Foreskin keratinocyte (primary cell): ENCODE measurements at places on chromosomes 12 and 14.

DNA sequence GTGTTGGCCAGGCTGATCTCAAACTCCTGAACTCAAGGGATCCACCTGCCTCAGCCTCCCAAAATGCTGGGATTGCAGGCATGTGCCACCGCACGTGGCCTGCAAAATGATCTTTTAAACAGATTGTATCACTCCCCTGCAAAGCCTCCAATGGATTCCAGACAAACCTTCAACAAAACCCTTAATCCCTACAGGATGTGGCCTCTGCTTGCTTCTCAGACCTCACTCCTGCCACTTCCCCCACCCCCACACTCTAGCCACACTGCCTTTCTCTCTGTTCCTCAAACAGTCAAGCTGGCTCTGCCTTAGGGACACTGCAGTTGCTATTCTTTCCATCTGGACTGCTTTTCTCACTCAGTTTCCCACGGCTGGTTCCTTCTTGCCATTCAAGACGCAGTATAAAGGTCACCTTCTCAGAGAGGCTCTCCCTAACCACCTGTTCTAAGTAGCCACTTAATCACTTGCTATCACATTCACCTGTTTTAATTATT is 47.3 kb upstream of the TMED10 start:
- no peak for DNase-seq

GRCh38 chr14:65506801-65507200 is 94.3 kb downstream of the FUT8 start:
- no peak for DNase-seq

GRCh38 chr12:79674629-79675028 is 16.1 kb downstream of the PAWR start:
- DNase-seq, result peak; percentile 90

- DNase-seq, result no peak
Measured at GRCh38 chr12:123265851-123266678, 5.6 kb downstream of the CDK2AP1 start.

DNA sequence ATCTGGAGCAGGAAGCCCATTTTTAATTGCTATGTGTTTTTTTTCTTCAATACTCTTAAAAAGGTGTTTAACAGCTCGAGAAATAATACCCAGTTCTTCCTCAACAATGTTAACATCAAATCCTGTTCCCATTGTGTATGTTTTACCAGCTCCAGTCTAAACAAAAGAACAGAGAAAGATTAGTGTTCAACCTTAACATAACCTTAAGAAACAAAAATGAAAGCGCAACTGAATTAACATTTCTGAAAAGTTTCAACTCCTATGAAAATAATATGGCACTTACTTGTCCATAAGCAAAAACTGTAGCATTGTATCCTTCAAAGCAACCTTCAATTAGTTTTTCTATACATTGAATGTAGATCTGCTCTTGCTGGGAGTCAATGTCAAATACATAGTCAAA is 73.2 kb downstream of the KIF21A start:
- DNase-seq, result no peak

- no peak for DNase-seq
Measured at GRCh38 chr12:28506271-28506670, 316.0 kb downstream of the CCDC91 start.

DNA sequence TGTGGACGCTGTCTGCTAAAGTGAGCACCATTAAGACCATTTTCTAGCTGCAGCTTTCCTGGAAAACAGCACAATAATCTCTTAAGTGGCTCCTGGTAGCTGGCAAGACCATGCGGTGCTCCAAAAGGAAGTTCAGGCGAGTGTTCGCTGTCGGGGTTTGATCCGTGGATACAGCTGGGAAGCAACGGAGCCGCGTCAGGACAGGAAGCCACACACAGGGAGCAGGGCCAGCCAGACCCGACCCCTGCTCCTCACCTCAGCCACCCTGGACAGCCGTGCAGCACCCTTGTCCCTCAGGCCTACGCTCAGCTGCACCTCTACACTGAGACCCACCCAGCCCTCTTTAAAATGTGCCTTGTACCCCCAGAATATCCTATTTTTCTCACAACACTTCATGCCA is 19.4 kb downstream of the ZFYVE21 start:
- no peak for DNase-seq

DNA sequence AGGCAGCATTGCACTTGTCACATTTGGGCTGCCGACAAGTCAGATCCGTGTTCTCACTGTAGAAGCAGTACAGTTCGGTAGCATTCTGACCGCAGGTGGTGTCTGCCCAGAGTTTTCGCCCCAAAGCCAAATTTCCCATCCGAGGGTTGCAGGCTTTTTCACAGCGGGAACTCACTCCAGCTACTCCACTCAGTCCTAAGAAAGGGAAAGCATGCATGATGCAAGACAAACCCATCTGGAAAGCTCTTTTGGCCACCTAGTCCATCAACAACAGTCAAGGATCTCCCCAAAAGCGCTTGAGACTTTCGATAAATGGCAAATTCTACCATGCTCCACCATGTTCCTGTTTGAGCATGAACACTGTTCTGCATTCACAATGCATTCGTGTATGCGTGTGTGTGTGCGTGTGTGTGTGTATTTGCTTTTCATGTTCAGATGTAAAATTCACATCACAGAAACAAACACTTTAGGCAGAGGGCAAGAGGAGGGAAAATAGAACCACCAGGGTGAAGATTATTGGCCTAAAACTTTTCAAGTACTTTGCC is 3.2 kb downstream of the NTN4 start:
- DNase-seq, result no peak

- no peak for DNase-seq
Measured at GRCh38 chr12:4454315-4454860, 8.8 kb upstream of the FGF6 start.

- DNase-seq, result no peak
Measured at GRCh38 chr12:50635857-50636256, 128.0 kb upstream of the ATF1 start.

- DNase-seq, result no peak
Measured at GRCh38 chr12:120614848-120615247, 25.6 kb upstream of the CABP1 start.

DNA sequence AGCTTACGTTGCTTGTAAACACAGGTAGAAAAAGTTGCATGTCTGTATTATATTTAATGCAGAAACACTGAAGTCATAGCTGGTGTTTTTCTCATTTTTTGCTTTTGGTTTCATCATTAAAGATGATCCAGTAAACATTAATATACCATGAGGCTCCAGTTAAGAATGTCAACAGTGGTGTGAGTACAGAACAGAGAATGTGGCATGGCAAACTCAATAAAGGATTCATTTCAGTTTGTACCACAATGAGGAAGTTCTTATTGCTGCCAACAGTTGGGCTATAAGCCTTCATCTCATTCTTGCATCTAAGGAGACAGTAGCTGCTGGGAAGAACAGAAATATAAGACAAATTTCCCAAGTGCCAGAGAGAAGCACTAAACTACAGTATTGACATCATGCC is 72.1 kb upstream of the ST8SIA1 start:
- peak; percentile 48 for DNase-seq

DNA sequence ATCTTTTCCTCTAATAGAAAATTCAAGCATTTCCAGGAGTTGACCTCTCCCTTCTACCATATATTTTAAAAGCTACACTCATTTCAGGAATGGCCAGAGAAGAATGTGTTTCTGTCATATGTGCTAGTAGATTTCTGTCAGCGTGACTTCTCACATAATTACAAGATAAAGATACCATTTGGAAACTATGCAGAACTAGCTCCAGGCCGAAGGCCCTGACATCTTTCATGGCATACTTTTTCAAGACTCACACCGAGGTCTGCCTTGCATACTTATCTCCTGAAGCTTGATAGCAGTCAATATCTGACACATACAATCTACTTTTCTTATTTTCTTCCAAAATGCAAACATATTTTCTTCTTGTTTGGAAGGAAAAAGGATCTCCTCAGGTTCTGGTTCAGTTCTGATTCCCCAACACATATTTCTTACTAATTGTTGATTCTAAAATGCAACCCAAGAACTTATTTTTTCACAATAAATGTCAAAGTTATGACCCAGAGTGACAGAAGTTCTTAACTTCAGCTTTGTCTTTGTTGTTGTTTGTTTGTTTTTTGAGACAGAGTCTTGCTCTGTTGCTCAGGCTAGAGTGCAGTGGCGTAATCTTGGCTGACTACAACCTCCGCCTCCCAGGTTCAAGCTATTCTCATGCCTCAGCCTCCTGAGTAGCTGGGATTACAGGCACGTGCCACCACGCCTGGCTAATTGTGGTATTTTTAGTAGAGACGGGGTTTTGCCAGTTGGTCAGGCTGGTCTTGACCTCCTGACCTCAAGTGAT is 99.5 kb downstream of the NTN4 start:
- DNase-seq, result no peak

- no peak for DNase-seq
Measured at GRCh38 chr14:38204719-38205115, 3.0 kb upstream of the SSTR1 start.

GRCh38 chr14:49218436-49219092 is 367.6 kb downstream of the RPS29 start:
- DNase-seq, result no peak

DNA sequence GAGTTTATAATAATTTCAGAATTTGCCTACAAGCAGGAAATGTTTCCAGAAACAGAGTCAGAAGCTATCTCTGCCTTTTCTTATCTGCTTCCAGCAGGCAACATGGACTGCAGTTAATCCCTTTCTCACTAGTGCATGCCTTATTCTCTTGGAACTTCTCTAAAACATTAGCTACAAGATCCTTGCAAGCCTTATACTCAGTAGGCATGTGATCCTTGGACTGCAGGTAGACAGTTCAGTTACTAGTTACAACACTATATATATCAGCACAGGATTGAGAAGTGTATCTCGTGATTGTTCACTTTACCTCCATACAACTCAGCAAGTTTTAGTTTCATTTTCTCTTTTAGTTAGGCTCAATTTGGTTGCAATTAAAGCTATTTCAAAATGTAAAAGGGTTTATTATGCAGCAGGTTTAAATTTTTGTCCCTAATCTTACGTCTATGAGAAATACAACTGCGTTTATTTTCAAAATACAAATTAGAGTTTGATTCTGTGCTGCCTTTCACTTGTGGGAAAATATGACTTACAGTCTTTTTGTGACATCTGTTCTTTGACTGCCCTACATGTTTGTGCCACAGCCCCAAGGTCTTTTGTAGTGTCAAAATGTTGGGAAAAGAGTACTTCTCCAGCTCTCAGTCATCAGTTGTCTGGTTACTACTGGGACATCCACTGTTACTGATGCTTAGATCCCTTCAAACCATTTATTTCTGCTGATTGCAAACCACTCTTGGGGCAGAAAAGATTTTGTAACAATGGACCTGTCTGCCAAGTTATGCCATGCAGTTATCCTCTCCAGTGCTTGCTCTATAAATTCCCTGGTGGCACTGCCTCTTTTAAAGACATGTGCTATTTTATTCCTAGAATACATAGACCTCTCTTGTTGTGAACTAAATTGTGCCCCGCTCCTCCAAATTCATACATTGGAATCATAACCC is 709.0 kb upstream of the FOXG1 start:
- peak; percentile 11 for DNase-seq

DNA sequence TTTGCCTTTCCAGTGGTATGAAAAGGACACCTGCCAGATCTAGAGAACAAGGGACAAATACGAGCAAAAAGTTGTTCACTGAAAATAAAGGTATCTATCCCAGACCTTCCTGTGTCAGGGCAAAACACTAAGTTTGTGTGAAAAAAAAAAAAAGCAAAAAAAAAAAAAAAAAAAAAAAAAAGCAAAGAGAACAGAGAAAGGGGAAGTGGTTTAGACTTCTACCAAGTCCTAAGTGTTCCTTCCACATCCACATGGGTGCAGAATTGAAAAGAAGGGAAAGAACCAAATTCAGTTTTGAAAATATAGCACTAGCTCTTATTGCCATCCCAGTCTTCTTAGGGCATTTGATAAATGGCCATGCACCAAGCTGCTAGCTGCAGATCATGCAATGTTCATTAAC is 41.7 kb downstream of the ZCRB1 start:
- DNase-seq, result no peak

GRCh38 chr12:117390866-117391265 is 29.4 kb upstream of the NOS1 start:
- DNase-seq, result no peak

- DNase-seq, result no peak
Measured at GRCh38 chr14:50260511-50260910, 29.1 kb upstream of the SOS2 start.

DNA sequence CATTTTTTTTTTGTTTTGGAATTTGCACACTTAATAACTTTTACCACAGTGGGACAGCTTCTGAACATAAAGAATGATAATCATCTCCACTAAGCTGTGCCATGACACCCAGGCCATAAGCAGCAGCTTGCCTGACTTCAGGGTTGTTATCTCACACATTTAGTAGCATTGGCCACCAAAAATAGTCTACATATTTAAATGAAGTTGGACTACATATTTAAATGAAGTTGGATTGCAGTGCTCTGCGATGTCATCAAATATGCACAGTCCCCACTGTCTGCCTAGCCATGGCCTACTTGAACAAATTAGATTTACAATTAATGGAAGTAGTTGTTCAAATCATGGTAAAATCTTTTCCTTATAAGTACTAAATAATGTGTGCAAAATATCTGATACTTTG is 101.0 kb downstream of the KLRB1 start:
- no peak for DNase-seq

- DNase-seq, result peak; percentile 49
Measured at GRCh38 chr14:42224053-42224888, 617.6 kb downstream of the LRFN5 start.
